ENCODE measurements at places on chromosomes 12 and 14.

DNA sequence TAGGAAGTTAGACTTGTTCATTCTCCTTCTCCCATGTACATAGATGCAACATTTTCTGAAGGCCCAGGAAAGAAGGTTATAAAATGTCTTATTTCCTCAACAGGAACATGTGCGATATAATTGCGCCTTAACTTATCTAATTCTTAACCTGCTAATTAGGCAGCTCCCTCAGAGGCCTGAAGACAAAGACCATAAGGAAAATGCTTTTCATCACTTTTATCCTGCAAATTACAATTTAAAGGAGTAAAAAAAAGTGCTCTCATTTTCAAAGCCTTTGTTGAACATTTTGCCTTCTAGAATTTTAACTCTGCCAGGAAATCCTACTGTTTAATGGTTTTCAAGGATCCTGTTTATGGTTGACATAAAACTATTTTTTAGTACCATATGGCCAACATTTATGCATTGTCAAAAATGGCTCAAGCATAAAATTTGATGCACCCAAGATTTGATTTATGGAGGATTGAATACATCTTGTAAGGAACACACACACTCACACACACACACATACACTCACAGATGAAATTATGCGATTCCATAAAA is 660.4 kb upstream of the TMEM132C start:
- no peak for DNase-seq

DNA sequence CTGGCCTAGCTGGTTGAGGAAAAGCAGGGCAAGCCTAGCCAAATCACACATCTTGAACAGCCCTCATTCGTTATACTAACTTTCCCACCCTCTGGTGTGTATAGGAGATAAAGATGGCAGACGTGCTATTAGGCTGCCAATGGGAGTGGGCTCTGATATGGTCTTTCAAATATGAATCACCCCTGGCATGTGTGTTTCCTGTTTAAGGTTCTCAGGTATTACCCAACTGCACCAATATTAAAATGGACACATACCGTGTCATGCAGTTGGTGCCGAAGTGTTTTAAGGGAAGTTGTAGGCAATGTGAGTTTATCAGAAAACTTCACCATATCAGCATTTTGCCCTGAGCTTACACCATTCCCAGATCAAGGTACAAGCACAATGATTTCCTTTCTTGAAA is 33.4 kb downstream of the CHST11 start:
- DNase-seq, result no peak

GRCh38 chr12:49702009-49702408 is 5.2 kb downstream of the FMNL3 start:
- DNase-seq, result no peak

DNA sequence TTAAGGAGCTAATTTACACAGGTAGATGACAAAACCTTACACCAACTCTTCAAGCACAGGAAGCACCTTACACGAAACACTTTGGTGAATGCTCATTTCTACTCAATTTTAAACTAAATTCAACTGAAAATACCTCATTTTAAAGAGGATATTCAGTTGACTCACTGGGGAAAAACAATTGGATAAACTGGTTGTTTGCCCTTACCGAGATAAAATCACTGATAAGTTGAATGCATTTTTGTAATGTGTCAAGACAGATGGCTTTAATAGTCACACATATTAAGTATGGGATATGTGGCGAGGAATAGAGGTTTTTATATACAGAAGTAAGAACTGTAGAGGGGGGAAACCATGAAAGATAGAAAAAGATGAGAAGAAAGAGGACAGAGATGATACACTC is 105.4 kb downstream of the HMGA2 start:
- no peak for DNase-seq

DNA sequence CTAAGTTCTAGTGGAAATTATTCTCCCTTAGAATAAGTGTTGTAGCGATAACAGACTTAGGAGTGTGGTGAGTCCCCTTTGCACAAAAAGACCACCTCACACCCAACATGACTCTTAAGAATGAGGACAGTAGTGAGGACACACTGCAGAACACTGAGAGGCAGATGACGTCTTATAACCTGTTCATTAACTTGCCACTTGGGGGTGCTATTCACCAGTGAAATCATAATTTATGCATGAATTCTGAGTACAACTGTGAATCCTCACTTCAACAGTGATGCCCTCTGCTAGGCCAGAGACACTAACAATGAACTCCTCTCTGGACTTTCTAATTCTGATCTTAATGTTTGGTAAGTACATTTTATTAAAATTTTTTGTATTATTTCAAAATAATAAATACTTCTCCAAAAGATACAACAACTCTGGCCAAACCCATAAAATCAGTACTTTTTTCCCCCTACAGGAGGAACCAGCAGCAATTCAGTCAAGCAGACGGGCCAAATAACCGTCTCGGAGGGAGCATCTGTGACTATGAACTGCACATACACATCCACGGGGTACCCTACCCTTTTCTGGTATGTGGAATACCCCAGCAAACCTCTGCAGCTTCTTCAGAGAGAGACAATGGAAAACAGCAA is 274.7 kb downstream of the DAD1 start:
- DNase-seq, result no peak

- no peak for DNase-seq
Measured at GRCh38 chr14:68513838-68514607, 278.8 kb downstream of the ZFP36L1 start.

GRCh38 chr12:54222609-54223008 is 33.8 kb upstream of the SMUG1 start:
- no peak for DNase-seq

GRCh38 chr12:4412056-4412455 is 32.5 kb upstream of the FGF23 start:
- no peak for DNase-seq

GRCh38 chr14:61080591-61081010 is 99.6 kb downstream of the SLC38A6 start:
- DNase-seq, result no peak

GRCh38 chr12:29286081-29286790 is 94.7 kb downstream of the ERGIC2 start:
- DNase-seq, result no peak

DNA sequence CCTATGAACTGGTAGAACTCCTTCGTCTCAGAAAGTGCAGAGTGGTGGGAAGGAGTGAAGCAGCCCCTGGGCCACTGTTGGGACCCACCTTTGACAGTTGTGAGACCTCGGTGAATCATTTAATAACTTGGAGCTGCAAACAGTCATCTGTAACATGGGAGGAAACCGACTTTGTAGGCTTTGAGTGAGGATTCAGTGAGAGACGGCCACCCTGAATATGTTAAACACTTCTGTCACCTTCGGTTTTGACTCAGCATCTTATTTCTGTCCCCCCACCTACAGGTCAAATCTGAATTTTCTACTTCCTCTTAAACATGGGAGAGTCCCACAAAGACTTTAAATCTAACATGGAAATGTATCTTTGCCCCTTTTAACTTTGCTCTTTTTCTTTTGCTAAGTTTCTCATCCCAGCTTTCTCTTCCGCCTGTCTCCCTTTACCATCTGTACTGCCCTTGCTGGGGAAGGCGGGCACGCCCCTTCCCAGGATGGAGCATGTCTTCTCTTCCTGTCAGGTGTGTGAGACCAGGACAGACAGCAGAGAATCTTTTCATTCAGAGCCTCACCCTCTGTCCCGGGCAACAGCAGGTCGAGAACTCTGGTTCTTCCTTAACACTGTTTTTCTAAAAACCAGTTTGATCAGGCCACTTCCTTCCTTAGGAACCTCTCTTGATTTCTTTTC is 37.1 kb downstream of the ZC3H14 start:
- DNase-seq, result no peak

GRCh38 chr12:22164139-22164538 is 118.1 kb downstream of the CMAS start:
- no peak for DNase-seq

DNA sequence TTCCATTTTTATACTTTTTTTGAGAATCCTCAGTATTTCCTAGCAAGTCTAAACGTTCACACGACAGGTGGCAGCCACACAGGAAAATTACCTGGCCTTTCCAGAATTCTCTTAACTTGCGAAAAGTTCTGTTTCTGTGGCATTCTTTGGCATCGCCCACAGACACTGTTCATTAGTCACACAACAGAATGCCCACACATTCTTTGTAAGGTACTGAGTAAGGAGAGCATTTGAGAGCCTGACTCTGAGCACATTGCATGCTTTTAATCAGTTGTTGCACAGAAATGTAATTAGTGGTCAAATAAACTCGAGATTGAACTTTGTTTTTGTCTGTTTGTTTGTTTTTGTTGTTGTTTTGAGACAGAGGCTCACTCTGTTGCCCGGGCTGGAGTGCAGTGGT is 52.4 kb downstream of the LMNTD1 start:
- no peak for DNase-seq

DNA sequence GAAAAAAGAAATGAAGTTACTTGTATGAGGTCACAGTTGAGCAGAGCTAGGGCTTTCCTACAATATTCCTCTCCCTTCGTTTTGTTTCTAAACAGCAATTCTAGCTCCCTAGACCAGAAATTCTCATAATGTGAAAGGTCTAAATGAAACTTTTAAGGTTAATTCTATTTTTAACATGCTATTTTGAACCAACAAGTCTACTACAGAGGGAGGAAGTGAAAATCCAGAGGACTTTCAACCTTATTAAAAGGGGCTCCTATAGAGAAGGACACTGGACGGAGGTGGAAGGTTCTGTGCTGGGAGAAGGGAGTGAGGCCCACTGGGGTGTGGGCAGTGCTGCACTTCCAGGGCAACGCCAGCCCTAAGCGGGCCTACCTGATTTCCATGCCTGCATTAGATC is 13.4 kb downstream of the GSG1 start:
- DNase-seq, result no peak

GRCh38 chr14:54928216-54928615 is 25.6 kb upstream of the GCH1 start:
- DNase-seq, result no peak
